ENCODE measurements at places on chromosomes 16 and 17.

DNA sequence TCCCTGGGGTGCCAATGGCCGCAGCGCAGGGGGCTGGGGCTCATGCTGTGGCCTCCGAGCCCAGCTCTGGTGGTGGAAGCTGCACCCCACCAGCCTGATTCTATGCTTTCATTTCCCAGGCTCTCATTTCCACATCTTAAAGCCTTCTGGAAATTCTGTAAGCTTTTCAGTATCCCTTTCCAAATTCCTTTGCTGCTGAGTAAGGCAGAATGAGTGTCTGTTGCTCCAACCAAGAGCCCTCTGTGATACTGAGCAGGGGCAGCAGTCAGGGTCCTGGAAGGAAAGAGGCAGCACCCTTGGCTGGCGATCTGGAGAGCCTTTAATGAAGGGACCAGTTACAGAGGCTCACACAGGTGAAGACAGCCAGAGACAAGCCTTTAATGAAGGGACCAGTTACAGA lies 79.5 kb upstream of the FOXF1 start:
- no peak for DNase-seq

- no peak for DNase-seq
These were observed 4.3 kb downstream of the TRAF4 start for GRCh38 chr17:28747801-28748750.

- no peak for DNase-seq
These were observed 44.7 kb downstream of the COG7 start for GRCh38 chr16:23408242-23408822.

- DNase-seq, result no peak
These were observed 302.6 kb downstream of the XYLT1 start for GRCh38 chr16:17168181-17168580.

DNA sequence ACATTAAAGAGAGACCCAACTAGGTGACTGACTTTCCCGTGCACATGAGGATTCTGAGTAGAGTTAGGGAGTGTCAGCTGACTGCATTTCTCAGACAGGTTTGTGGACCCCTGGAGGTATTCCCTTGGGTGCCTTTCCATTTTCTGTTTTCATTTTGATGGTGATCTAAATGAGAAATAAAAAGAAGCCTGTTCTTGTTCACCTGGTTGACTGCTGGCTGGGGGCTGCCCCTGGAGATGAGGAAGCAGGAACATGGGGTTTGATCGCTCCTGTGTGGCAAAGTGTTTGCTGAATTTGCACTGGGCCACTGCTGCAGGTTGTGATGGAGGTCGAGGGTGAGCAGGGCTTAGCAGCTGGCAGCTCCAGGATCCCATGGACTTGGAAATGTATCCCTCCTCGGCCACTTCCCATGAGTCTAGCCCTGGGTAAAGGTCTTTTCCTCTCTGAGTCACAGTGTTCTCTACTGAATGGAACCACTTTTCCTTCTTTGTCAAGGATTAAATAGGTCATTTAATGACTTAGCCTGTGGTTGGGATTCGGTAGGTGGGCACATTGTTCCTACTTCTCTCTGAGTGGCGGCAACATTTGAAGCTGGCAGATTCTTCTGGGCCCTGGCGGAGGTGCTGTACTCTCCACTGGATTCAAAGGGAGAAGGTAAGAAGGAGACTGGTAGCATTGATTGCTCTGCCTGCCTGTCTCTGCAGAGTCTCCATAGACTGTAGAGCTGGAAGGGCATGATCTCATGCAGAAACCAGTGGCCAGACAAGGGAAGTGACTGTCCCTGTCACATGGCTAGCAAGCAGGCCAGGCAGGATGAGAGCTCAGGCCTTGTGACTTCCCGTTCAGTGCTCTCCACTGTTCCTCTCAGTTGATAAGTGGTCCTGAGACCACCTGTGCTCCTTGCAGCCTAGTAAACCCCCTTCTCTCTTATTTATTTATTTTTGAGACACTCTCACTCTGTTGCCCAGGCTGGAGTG lies 17.9 kb downstream of the SNX29 start:
- DNase-seq, result no peak

DNA sequence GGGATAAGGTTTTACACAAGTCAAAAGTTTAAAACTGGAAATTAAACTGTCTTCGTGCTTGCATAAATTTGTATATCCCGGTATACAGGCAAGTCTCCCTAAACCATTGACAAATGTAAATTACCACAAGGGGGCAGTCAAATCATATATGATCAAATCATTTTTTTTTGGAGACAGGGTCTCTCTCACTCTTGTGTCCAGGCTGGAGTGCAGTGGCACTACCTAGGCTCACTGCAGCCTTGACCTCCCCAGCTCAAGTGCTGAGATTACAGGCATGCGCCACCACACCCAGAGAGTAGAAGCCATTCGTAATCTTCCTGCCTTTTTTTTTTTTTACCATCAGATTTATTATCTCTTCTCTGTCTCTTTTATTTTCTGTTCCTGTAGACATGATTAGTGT lies 18.5 kb downstream of the TOP2A start:
- no peak for DNase-seq

DNA sequence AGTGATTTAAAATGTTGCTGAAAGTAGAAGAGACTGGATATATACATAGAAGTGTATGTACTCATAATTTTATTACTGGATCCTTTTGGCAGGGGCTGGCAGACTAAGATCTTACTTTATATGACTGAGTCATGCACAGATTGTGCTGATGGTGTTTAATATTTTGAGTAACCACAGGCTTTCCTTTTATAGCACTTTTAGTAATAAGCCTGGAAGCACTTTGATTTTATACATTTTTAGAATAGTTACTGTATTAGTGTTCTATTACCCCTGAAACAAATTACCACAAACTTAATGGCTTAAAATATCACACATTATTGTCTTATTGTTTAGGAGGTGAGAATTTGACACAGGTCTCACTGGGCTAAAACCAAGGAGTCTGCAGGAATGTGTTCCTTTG lies 113.4 kb upstream of the CDH8 start:
- DNase-seq, result no peak

GRCh38 chr16:50081428-50082018 lies 15.8 kb downstream of the HEATR3 start:
- no peak for DNase-seq

- no peak for DNase-seq
These were observed 24.7 kb downstream of the NGFR start for GRCh38 chr17:49519781-49520180.

GRCh38 chr17:70357190-70357589 lies 187.9 kb downstream of the KCNJ2 start:
- DNase-seq, result no peak
